ENCODE measurements at places on chromosomes 12 and 14.
A peak's percentile ranks its signal among the peaks of the same experiment; 100 is the strongest.

- no peak for DNase-seq
These were observed 560.9 kb downstream of the MED13L start for GRCh38 chr12:115716551-115716950.

- DNase-seq = no peak
These were observed 14.7 kb downstream of the NOC4L start for GRCh38 chr12:132158677-132159554.

DNA sequence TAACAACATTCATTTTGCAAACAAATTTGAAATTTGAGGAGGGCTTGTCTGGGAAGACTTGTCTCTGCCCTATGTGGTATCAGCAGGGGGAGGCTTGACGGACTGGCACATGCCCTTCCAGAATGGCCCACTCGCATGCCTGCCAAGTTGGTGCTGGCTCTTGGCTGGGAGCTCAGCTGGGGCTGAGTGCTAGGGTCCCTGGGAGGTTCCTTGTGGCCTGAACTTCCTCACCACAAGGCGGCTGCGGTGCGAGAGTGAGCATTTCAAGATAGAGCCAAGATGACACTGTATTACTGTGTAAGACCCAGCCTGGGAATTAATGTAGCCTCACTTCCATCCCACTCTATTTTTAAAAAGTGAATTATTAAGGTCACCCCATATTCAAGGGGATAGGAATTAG, 271.6 kb upstream of the PLEKHG7 start:
- DNase-seq = peak; percentile 82

DNA sequence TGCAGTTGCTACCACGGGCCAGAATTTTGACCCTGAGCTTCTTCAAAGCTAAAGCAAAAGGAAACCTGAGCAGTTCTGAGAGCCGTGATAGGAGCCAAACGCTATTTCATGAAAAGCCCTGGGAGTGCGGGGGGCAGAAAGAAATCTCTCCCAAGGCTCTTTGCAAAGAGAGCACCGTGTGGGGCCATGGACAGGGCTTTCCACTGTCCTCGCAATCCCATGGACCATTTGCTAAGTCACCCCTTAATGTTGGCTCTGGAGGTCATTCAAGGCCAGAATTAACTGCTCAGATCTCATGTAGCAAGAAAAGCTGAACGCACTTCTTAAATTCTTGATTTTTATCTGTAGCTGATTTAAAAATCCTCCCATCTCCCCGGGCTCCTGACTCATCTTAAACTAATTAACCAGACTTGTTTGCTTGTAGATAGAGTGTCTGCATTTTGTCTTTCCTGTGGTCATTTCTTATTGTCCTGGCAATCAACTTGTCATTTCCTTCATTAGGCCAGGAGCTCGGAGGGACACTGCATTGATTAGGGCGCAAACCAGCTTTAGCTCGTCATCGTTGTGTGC, 24.8 kb downstream of the CLSTN3 start:
- DNase-seq = no peak

GRCh38 chr12:132487311-132487741, 2.6 kb upstream of the FBRSL1 start:
- no peak for DNase-seq

GRCh38 chr12:113400362-113400761, 3.3 kb downstream of the SDS start:
- no peak for DNase-seq

GRCh38 chr14:49868720-49869114, 16.1 kb upstream of the NEMF start:
- DNase-seq = no peak

DNA sequence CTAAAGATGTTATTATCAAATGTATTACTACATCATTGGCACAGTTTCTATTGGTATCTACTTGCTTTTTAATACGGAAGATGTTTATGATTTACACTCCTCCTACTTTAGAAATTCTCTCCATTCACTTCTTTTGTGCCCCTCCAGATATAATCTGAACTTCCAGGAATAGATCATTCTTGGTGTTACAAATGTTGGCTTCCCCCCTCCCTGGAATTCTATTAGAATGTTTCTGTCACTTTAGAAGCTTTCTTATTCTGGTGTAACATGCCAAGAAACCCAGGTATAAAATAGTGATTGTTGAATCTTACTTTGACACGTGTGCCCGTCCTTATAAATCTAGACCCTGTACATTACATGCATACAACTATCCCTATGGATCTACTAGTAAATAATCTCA, 1.2 kb upstream of the WDR20 start:
- DNase-seq = no peak

DNA sequence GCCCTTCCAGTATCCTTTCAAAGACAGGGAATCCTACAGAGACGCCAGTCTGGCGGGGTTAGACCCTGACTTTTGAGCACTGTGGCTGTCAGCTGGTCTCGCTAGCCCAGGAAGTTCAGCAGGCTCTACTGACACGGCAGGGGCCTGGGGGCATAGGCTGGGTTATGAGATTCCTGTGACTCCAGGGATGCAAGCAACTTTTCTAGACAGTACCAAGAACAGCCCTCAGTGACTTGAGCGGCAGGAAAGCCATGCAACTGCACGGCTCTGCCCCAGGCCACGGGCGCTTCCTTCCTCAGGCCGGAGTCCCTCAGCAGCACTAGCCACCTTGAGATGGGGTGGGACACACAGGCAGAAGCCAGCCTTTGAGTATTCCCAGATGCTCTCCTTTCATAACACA, 5.1 kb upstream of the SIVA1 start:
- DNase-seq = no peak

DNA sequence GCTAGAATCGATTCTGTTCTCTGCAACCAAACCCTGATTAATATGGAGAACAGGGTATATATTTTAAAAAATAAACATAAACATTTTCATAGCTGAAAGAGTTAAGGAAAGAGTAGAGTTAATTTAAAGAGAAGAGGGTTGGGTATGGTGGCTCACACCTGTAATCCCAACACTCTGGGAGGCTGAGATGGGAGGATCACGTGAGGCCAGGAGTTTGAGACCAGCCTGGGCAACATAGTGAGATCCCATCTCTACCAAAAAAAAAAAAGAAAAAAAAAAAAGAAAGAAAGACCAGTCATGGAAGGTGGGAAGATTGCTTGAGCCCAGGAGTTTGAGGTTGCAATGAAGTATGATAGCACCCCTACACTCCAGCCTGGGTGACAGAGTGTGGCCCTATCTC, 25.5 kb downstream of the GTSF1 start:
- DNase-seq = no peak

DNA sequence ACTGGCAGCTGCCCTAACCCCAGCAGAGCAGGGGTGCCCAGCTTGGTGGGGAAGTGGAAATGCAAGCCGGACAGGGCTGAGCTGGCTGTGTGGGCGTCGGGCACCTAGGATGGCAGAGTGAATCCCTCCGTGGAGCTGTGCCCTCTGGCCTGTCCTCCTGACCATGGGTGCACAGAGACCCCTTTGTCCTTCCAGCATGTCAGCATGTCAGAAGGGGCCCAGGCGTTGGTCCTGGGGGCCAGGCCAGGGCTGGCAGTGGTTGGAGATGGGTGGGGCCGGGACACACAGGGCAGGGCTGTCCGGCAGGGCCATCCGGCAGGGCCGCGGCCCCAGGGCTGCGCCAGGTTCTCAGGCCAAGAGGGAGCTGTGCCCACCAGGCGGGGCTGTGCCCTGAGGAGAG, 8.8 kb upstream of the TEX22 start:
- DNase-seq = no peak

GRCh38 chr12:107477018-107477417, 208.6 kb upstream of the PWP1 start:
- DNase-seq = no peak

DNA sequence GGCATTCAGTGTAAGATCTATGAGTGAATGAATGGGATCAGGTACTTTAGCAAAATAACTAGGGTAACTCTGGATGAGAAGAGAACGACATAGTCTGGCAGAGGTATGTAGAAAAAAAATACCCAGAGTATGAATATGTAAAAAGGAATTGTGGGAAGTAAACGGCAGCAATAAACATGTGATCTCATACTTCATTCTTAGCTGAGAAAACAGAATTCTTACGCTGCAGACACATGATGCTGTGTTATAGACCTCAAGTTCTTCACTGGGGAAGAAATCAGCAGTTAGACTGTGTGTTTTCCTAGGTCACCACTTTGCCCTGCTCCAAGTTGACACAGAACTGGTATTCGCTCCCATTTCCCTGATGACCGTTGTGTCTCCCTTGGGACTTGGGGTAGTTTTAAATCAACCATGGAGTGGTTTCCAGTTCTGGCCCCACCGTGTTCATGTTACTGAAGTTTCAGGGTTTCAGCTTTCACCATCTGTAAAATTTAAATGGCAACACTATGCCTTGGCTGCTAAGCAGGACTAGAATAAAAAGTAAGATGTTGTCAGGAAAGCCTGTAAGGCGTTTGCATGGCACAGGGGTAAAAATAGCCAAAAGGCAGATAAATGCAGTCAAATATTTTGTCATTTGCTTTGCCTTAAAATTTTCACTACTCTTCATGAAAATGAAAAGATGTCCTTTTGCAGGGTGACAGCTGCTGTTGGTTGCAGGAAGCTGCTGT, 223.7 kb downstream of the PELI2 start:
- no peak for DNase-seq

DNA sequence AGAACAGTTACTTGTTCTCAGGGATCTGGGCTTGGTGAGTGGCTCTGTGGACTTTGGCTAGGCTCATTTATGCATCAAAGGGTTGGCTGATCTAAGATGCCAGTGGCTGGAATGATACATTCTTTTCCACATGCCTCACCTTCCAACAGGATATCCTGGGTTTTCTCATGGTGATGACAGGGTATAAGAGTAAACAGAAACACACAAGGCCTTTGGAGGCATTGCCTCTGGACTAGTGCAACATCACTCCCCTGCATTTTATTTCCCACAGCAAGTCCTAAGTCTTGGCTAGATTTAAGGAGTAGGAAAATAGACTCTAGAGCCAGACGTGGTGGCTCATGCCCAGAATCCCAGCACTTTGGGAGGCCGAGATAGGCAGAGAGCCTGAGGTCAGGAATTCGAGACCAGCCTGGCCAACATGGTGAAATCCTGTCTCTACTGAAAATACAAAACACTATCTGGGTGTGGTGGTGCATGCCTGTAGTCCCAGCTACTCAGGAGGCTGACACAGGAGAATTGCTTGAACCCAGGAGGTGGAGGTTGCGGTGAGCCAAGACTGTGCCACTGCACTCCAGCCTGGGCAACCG, 47.9 kb downstream of the RPH3A start:
- DNase-seq = no peak

GRCh38 chr12:104790296-104791125, 167.6 kb downstream of the SLC41A2 start:
- DNase-seq = peak; percentile 63

GRCh38 chr14:53780051-53780555, 176.5 kb downstream of the BMP4 start:
- no peak for DNase-seq

GRCh38 chr12:104604995-104605675, 148.4 kb downstream of the CHST11 start:
- no peak for DNase-seq

- DNase-seq = no peak
These were observed 1.9 kb downstream of the SGPP1 start for GRCh38 chr14:63725786-63726460.

GRCh38 chr12:46675736-46676135, 150.1 kb downstream of the SLC38A4 start:
- peak; percentile 68 for DNase-seq

DNA sequence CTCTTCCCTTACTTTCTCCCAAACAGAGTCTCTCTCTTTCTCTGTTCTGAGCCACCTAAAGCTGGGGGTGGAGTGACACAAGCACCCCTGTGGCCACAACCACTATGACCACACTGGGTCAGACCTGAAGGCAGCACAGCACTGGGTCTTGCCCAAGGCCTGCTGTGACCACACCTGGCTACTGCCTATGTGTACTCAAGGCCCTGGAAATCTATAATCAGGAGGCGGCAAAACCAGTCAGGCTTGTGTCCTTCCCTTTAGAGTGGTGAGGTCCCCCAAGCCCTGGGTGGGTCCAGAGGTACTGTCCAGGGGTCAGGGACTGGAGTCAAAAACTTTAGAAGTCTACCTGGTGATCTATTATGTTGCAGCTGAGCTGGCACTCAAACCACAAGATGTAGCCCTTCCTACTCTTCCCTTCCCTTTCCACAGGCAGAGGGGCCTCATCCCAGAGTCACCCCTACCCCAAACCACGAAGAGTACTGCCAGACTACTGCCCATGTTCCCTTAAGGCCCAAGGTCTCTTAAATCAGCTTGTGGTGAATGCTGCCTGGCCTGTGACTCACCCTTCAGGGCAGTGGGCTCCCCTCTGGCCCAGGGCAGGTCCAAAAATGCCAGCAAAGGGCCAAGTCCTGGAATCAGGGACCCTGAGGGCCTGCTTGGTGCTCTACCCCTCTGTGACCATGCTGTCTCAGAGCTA, 179.8 kb upstream of the DYRK2 start:
- no peak for DNase-seq

GRCh38 chr14:52891800-52892199, 59.0 kb downstream of the FERMT2 start:
- peak; percentile 11 for DNase-seq

GRCh38 chr14:65079201-65079600, 23.1 kb downstream of the MAX start:
- peak; percentile 50 for DNase-seq

DNA sequence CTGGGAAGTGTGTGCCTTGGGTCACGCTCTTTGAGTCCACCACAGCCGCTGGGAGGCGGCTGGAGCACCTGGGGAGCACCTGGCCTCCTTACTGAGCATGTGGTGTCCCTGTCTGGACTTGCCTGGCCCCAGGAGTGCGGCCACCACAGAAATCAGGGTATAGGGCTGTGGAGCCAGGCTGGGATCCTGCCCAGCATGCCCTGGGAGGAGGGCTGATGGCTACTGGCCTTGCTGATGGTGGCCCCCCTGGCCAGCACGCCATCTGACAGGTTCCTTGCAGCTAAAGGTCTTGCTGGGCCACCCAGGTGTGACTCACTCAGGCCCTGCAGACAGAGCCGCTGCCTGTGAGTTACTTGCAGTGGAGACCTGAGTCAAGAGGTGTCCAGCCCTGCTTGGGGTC, 6.0 kb downstream of the ULK1 start:
- DNase-seq = no peak

DNA sequence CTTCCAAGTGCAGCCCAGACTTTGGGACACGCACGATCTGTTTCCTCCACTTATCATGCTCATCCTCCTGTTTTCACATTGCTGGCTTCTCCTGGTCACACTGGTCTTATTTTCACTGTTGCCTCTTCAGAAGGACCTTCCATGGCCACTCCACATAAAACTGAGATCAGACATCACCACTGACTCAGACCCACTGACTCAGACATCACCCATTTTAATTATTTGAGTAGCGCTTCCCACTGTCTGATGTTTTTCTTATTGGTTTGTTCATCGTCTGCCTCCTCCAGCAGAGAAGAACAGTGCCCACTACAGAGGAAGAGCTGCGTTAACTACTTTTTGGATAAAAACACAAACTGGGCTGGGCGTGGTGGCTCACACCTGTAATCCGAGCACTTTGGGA, 270.5 kb upstream of the PWP1 start:
- DNase-seq = no peak

DNA sequence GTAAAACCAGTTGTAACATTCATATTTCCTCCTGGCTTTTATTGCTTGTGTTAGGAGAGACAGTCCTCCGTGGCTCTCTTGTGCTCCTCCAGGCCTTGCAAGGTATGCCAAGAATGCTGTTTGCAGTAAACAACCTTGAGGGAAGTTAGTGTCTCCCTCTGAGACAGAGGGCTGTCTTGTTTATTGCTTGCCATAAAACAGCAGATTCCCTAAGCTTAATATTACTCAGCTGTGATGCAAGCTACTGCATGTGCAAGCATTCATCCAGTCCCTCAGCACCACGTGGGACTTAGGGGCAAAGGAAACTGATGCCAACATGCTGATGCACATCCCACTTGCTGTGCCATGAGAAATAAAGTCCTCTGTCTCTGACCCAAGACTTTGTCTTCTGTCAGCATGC, 6.6 kb downstream of the POMT2 start:
- DNase-seq = no peak
